NCI-H1105 (cell line): ENCODE measurements at places on chromosomes 2 and 18.

DNA sequence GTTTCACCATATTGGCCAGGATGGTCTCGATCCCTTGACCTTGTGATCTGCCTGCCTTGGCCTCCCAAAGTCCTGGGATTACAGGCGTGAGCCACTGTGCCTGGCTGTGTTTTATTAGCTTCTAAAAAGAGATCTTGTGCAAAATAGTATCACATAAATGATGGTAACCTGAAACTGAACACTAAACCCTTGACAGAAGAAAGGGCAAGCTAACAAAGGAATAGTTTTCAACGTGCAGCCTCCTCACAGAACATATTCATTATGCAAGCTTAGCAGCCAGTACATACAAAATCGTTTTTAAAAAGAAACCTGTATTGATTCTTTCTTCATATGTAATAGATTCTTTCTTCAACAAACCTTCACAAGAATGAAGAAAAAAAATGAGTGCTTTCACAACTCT is 20.6 kb downstream of the CHN1 start:
- DNase-seq = no peak

DNA sequence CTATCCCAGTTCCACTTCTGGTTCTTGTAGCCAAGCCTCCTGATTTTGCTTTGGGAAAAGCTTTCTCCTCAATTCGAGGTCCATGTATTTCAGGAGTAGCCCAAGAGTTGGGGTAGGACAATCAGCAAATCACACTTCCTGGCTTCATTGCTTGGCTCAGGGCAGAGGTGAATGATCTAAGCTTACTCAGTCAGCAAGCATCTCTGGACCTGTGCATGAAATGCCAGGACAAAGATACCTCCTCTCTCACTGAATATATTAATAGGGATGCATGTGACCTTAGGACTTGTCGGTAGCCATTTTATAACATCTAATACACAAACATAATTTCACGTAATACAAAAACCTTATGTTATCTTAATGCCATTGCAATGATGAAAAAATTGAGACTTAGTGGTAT is 373.1 kb downstream of the TGIF1 start:
- no peak for DNase-seq

DNA sequence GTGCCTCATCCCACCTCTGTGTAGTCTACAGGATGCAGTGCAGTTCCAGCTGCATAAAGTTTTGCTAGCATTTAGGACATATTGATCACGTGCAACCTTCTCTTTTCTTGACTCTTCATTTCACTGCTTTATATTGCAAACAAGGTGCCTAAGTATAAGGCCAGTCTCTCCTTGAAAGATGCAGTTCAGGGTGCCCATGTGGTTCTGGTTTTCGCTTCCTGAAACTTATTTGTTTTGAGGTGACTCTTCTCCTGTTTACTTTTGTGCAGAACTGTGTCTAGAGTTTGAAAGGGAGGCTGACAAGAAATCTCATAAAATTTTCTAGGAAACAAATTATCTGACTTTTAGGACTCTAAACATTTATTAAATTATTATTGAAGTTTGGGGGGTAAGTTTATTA is 189.9 kb downstream of the UBE2E3 start:
- DNase-seq = no peak

DNA sequence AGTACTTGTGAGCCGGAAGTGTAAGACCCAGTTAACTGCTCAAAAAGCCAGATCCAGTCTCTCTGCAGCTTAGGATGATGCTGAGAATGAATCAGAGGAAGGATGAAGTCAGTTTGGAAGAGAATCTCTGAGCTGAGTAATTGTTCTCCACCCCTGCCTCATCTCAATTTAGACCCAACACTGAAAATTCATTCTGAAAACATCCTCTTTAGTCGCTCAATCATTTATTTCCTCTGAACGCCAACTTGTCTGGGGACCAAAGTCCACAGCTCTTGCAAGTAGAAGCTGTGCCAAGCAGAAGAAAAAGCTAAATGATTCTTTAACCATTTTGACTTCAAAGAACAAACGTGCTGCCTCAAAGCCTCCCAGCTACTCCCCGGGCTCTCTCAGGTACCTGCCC is 177.1 kb upstream of the KLHL29 start:
- no peak for DNase-seq

GRCh38 chr2:75142081-75142480 is 57.2 kb downstream of the TACR1 start:
- DNase-seq = no peak

- DNase-seq = no peak
Measured at GRCh38 chr2:168090366-168091135, 156.8 kb downstream of the STK39 start.

DNA sequence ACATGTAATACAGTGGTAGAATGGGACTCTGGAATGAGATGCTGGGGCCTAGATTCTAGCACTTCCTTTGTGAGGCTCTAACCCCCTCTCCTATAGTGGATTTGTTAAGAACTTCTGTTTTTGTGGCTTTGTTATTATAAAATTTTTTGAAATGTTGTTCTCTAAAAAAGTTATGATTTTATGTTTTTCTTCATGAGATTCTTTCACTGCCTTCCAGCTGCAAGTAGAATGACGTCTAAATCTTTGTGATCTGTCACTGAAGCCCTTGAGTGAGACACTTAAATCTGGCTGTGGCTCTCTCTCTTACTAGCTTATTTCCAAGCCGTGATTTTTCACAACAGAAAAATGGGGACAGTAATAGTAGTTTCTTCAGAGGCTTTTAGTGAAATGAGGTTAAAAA is 1.6 kb downstream of the CASP8 start:
- DNase-seq = no peak

DNA sequence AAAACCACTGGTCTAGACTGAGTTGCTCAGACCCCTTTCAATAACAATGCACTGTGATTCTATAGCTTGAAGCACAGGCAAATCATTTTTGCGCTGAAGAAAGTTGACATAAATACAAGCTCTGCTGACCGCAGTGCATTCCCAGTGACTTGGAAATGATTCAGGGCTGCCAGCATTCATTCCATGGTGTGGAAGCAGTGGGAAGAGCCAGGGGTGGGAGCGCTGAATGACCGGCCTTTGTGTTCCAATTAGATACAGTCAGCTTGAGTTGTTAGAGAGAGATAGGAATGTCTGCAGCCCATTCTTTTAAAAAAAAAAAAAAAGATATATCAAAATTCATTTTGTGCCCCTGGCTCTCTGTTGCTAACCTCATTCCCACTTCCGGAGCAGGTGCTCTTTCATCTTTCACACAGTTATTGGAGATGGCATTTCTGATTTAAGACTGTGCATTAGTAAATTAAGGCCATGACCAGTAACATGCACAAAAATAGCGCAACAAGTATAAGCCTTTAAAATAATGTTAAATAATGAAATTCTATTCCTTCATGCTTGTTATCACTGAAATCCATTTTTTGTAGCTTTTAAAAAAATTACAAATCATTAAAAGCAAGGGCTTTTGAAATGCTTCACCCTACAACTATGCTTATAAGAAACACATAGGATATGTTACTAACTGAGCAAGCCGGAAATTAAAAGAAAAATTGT is 59.4 kb upstream of the CTLA4 start:
- DNase-seq = no peak

GRCh38 chr2:106030287-106031268 is 163.5 kb downstream of the UXS1 start:
- DNase-seq = no peak

DNA sequence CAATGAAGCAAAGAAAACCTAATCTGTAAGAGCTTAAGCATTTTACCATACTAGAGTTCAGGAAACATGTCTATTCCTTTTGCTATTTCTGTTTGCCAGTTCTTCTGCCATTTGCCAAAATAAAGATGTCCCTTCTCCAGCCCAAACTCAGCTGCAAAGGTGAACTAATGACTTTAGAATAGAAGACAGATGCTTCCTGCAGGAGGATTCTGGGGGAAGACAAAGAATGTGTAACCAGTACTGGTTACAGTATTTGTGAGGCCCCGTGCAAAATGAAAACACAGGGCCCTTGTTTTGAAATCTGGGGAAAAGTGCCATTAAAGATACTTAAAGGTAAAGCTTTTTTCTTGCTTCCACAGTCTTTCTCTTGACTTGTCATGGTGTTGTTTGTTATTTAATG is 34.3 kb upstream of the MTX2 start:
- DNase-seq = no peak
